ENCODE measurements at places on chromosomes 11 and 22.

- DNase-seq: no peak
Measured at GRCh38 chr11:35683728-35684339, 21.3 kb downstream of the TRIM44 start.

DNA sequence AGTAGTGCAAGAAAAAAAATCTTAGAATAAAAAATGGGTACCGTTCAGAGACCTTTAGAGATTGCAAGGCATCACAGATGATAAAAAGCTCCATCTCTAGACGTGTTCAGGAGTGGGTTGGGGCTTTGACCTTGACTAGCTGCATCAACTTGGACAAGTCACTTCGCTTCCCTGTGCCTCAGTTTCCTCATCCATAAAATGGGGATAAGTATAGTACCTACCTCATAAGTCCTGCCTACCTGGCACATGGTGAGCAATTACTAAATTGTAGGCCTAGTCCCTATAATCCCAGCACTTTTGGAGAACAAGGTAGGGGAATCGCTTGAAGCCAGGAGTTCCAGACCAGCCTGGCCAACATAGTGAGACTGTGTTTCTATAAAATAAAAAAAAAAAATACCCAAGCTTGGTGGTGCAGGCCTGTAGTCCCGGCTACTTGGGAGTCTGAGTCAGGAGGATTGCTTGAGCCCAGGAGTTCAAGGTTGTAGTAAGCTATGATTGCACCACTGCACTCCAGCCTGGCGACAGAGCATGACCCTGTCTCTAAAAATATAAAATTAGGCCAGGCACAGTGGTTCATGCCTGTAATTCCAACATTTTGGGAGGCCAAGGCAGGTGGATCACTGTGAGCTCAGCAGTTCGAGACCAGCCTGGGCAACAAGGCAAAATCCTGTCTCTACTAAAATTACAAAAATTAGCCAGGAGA is 6.0 kb upstream of the F2 start:
- DNase-seq: peak; percentile 64

DNA sequence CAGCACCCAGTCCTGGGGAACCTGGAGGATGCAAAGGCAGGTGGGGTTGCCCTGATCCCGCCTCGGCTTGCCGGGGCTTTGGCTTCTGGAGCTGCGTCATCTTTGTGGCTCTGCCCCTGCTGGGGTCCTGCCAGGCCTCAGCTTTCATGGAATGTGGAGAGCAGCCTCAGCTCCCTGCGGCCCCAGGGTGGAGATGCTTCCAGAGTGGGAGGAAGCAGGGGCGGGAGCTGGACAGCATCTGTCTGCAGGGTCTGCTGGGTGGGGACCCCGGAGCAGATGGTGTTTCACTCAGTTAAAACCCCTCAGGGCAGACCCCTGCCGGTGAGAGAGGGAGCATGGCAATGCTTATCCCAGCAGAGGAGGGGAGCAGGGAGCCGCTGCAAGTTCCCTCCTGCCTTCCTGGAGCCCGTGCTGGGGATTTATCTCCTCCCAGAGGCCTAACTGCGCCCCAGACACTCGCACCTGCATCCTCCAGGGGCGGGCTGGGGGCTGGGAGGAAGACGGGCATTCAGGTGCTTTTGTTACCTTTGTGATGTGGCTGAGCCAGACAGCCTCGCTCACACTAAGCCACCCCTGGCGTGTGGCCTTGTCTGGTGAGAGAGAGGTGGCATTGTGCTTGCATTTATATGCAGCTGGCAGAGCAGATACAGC is 15.7 kb downstream of the GRIK4 start:
- no peak for DNase-seq

- no peak for DNase-seq
Measured at GRCh38 chr11:67279589-67280340, 9.3 kb upstream of the ANKRD13D start.

DNA sequence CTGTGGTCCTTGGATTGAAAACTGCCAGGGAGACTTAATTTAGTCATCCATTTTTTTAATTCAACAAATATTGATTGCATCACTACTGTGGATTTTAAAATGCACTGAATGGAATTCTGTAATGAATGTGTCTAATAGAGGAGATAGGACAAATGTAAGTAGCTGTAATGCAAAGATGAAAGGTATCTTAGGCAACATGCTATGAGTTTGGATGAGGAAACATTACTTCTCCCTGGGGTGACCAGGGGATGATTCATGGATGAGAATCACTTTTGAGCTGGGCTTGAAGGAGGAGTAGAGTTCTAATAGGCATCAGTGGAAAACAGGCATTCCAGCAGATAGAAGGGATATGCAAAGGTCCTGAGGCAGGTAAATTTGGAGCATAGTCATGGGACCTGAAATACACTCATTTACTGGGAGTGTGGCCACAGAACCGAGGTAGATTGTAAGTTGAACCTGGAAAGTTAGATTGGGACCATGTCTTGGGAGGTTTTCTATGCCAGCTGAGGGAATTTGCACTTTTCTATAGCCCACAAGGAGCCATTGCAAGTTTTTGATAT is 43.4 kb downstream of the PKNOX2 start:
- DNase-seq: no peak

GRCh38 chr11:12860827-12861226 is 148.3 kb upstream of the RASSF10 start:
- DNase-seq: no peak

All from adrenal gland (tissue), 19 donors.